ENCODE measurements at places on chromosomes 2 and 18.

DNA sequence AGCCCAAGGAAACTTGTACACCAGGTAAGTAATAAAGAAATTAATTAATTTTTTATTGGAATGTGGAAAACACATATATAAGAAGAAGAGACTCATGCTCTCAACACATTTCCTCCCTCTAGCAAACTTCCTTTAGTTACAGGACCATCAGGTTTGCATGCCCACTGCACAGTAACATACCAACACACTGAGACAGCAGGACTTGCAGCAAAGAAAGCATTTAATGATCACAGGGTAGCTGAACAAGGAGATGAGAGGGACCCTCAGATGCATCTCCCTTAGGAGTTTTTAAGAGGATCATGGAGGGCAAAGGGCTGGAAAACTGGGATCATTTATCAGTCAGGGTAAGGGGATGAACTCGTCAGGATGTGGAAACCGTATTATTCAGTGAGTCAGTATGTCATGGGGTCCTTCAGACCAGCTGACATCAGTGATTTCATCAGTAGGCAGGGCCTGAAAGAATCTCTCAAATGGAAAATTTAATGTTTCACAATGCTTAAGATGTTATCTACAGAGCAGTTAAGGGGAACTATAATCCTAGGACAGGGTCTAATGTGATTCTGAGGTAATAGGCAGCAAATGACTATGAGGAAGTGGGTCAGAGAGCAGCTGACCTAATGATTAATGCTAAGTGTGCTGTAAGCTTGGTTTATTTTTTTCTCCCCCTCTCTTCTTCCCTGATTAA is 193.8 kb upstream of the RND3 start:
- peak; percentile 85 for DNase-seq

DNA sequence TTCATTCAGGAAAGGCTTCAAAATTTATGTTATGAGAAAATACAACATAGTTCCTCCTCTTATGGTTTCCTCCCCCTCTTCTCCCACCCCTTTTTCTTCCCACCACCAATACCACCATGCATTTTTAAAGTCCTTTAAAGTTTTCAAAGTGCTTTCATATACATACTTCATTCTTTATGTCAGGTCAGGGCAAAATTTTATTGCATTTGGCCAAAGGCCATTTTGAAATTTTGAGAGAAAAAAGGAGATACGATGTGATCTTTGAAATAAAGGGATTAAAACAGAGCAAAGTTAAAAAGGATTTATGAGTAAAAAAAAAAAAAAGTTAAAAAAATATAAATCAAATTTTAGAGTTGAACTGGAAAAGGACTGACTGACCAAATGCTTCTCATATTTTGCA is 792.5 kb upstream of the FANCL start:
- no peak for DNase-seq

- no peak for DNase-seq
Observed at GRCh38 chr18:9173770-9174233, 37.2 kb downstream of the ANKRD12 start.

DNA sequence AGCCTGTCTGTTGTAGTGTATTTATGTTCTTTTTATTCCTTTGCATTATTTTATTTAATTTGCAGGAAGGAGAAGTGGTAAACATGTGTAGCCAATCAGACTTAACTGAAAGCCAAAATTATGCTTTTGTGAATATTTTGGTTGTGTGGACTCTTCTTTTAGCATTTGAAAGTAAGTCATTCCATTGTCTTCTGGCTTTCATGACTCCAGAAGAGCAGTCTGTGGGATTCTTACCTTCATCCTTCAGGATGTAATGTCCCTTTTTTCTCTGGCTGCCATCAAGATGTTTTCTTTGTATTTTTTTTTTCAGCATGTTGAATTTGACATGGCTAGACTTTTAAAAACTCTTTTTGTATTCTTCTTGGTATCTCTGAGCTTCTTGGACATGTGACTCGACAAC is 895.2 kb upstream of the ZEB2 start:
- DNase-seq = no peak

GRCh38 chr18:26655525-26656430 is 107.4 kb upstream of the KCTD1 start:
- DNase-seq = no peak

- DNase-seq = no peak
Observed at GRCh38 chr2:133635131-133635530, 66.9 kb upstream of the NCKAP5 start.

GRCh38 chr2:141906678-141907077 is 224.1 kb downstream of the LRP1B start:
- DNase-seq = no peak

DNA sequence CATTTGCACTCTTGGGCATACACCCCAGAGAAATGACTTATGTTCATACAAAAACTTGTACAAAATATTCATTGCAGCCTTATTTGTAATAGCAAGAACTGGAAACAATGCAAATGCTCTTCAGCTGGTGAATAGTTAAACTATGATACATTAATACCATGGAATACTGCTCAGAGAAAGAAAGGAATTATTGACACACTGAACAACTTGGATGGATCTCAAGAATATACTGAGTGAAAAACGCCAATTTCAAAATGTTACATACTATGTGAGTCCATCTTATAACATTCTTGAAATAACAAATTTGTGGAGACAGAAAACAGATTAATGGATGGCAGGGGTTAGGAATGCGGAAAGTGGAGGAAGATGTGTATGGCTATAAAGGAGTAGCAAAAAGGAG is 17.2 kb downstream of the LNPK start:
- DNase-seq = no peak

GRCh38 chr18:79797518-79798345 is at the start of gene KCNG2:
Gene KCNG2 (plus strand): TSS chr18:79797938. CDS start chr18:79863668, 65,730 bp downstream.
- DNase-seq = no peak

GRCh38 chr18:60018618-60019462 is 119.0 kb downstream of the PMAIP1 start:
- DNase-seq = no peak

DNA sequence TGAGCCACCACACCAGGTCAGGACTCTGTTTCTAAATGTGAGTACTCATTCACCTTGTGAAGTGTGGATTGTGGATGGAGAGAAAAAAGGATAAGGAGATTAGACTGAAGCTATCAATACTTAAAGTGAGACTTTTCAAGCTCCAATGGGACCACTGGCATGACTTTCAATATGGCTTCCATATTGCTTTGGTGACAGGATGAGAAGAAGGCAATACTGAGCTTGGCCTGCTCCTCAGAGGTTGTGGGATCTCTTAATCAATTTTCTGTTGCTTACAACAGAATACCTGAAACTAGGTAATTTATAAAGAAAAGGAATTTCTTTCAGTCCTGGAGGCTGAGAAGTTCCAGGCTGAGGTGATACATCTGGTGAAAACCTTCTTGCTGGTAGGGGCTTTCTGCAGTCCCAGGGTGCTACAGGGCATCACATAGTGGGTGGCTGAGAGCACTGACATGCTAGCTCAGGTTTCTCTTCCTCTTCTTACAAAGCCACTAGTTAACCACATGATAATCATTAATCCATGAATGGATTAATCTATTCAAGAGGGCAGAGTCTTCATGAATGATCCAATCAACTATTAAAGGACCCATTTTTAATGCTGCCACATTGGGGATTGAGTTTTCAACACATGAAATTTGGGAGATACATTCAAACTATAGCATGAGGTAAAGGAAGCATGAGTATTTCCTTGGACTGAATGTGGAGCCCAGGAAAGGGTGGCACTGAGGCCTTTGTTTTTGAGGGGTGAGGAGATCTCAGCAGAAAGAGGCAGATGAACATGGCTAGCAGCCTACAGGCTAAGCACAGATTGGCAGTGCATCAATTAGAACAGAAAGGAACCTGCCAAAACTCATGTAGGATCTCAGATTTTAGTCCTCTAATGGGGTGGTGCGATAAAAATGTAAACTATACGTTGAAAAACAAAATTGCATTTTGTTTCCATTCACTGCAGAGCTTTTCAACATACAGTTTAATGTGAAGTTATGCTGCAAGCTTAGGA is 274.5 kb downstream of the PIK3C3 start:
- no peak for DNase-seq

DNA sequence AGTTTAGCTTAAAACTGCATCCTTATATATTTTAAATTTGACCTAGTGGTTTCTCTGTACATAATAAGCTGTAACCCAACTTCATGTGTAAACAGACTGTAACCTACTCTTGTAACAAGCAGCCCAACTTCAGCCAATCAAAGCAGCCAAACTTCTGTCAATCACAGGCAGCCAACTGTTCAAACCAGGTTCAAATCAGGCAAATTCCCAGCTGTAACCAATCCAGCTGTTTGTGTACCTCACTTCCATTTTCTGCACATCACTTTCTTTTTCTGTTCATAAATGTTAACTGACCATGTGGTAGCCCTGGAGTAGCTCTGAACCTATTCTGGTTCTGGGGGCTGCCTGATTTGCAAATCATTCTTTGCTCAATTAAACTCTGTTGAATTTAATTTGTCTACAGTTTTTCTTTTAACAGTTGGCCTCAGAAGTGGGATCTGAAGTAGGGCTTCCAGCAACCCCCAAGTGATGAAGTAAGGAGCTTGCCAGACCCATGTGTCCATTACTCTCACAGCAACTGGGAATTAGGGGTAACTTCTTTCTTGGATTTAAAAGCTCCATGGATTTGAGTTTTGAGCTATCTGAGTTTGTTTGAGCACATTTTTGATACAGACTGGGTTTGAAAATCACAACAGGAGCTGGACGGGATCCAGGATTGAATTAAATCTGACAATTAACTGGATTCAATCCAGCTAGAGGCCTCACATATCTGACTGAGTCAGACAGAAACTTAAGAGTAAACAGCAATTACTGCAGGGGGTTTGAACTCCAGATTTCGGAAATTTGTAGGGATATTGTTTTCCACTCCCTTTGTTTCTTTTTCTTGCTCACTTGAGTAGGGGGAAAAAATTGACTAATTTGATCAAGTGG is 1569.7 kb upstream of the SLC39A10 start:
- DNase-seq = no peak
